Right cardiac atrium (tissue), 5 donors: ENCODE measurements at places on chromosomes 6 and 20. TPM values are rescaled to one million over a fixed set of nuclear protein-coding genes. Genes with fewer than 3 reads are reported as not detected.

CBLN4 gene
- not detected for total RNA-seq

ZFP57 gene
- 0.48 TPM for total RNA-seq

MAP3K4 gene
- total RNA-seq: 29.9 TPM

TRIM15 gene
- total RNA-seq: not detected

RSPH4A gene
- total RNA-seq: 0.72 TPM

LGSN gene
- total RNA-seq: not detected

GPSM3 gene
- total RNA-seq: 7.5 TPM

MCHR2 gene
- total RNA-seq: not detected

NSFL1C gene
- 60.2 TPM for total RNA-seq

DNA sequence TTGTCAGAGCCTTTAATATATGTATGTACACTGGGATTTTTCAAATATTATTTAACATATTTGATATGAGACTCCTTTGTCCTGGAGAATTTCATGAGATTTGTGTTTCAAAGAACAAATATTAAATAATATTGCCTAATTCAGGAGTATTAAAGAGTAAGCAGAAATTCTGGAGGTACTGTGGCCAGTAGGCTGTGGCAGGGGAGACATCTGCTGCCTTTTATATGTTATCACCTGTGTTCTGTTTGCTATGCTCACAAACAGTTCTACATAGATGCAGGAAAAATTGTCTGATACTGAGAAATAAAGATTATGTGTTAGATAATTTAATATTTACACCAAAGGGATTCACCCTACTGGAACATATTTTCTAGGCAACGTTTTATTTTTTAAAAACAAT, 395.4 kb upstream of the SLC35B3 start:
- DNase-seq: no peak

DNA sequence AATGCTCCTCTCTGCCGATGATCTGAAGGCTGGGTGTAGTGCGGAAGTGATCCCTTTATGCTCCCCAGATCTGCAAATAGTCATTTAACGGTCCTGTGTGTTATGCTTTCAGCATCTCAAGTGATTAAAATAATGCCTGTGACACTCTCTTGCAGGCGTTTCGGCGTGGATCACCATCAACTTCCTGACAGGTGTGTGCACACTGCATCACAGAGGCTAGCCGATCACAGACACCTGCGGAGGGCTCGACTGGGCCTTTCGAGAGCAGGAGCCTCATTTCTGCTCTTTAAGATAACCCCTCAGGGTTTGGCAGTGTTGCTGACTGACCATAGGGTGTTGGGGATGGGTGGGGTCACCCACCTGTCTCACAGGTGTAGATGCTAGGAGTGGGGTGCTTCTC, 20.0 kb downstream of the ENTPD6 start:
- DNase-seq: no peak

DNA sequence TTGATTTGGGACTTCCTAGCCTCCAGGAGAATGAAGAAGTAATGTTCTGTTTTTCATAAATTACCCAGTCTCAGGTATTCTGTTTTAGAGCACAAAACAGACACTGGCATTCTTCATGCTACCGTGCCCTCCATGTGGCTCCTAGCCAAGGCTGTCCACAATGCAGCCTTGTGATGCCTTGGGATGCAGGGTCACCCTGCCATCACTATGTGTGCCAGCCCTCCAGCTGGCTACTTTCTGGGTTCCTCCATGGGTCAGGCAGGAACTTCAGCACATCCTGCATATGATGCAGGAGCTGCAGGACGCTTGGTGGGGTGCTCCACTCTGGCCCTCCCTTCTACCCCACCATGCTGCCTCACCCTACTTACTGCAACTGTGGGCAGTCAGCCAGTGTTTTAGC, 38.0 kb upstream of the FAM50B start:
- no peak for DNase-seq

GRCh38 chr20:11080781-11081377, 407.1 kb upstream of the JAG1 start:
- no peak for DNase-seq

DNA sequence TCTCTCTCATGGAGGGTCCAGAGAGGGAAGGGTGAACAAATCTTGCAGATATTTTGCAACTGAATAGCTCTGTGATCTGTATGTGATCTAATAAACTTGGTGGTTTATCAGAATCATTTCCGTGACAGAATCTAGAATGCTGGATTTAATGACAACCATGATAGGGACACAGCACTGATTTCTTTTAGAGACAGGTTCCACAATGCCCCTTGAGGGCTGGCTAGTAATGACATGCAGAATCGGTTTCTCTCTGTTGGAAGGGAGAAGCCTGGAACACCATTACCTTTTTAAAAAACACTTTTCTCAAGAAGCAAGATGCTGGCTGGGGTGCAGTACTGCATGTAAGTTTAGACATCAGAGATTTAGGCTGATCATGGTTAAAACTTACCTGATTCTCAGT, 313.4 kb downstream of the CDH26 start:
- no peak for DNase-seq

GRCh38 chr6:169253337-169254238, at the start of gene THBS2:
Gene THBS2, minus strand, starts transcription at chr6:169253846. Its CDS starts 3,062 bp downstream, at chr6:169250784.
- DNase-seq: peak; percentile 77

GRCh38 chr20:39691151-39691862, 729.2 kb downstream of the DHX35 start:
- no peak for DNase-seq

DNA sequence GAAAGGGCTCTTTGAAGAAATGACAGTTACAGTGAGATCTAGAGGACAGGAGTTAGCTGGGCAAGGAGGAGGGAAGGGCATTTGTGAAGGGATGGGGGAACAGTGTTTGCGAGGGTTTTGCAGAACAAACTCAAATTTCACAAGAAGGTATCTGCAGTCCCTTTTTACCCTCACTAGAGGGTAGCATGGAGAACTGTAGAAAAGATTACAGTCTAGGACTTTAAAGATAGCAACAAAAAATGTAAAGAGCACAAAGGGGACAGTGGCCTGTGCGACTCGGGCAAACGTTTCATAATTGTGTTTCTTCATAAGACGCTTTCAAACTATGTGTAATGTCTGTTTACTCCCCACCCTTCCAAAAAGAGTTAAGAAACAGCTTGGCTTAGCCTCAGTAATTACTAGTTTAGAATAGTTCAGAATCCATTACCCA, 21.2 kb upstream of the ASXL1 start:
- DNase-seq: no peak

GRCh38 chr6:169166896-169167580, 86.6 kb downstream of the THBS2 start:
- no peak for DNase-seq

DNA sequence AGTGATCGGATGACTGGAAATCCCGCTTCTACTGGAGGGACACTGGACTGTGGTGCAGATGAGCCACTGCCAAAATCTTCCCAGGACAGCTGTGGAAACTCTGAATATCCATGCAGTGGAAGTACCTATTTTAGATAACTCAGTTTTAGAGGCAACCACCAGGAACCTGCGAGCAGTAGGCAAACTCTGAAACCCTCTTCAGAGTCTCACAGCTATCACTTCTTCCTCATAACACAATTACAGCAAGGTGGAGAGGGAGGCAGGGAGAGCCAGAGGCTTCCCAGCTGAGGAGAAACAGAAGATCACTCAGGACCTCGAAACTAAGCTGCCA, 322.8 kb upstream of the NT5E start:
- no peak for DNase-seq

DNA sequence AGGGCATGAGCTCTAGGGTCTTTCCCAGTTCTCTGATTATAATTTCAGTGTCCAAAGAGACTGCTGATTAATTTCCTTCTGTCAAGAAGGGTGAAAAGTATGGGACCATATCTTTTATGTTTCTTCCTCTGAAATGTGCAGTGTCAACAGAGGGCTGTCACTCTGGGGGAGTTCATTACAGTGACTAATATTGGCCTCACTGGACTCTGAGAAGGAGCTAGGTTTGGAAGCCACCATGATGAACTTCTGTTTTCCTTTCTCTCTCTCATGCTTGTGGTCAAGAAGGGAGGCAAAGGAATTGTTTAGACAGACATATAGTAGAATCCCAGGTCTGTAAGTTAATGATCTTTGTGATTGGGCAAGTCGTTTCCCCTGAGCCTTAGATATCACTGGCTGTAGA, 41.8 kb upstream of the BMP6 start:
- no peak for DNase-seq

- DNase-seq: no peak
Observed at GRCh38 chr20:1198751-1199150, 4.5 kb upstream of the C20orf202 start.

DNA sequence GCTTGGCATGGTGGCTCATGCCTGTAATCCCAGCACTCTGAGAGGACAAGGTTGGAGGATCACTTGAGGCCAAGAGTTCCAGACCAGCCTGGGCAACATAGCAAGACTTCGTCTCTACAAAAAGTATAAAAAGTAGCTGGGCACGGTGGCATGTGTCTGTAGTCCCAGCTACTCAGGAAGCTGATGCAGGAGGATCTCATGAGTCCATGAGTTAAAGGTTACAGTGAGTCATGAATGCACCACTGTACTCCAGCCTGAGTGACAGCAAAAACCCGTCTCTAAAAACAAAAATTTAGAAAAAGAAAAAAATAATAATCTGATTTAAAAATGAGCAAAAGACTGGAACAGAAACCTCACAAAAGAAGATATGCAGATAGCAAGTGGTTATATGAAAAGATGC, 279.7 kb downstream of the RNGTT start:
- no peak for DNase-seq

DNA sequence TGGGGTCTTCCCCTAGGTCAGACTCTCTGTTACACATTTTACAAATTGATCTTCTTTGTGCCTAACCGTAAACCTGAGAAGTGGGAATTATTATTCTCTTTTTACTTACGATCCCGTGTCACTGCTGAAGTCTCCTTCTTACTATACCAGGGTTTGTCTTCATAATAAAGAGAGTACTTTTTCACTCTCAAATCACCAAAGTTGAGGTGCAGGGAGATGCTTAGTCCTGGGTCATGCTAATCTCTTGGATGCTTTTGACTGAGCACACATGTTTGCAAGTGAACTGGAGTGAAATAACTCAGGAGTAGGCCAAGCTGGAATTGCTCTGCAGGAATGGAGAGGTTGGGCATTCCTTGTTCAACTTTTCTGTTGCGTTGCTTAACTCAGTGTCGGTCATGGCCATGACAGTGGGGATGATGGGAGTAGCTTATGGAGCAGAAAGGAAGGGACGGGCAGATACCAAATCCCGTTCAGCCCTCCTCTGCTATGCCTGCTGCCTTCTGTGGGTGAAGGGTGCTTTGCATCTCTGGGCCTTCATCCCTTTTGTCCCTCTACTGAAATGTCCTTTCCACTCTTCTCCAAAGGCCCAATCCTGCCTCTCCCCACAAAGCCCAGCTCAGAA, 15.2 kb upstream of the TAGAP start:
- no peak for DNase-seq

- no peak for DNase-seq
Observed at GRCh38 chr20:18728165-18728869, 85.3 kb upstream of the SCP2D1 start.

DNA sequence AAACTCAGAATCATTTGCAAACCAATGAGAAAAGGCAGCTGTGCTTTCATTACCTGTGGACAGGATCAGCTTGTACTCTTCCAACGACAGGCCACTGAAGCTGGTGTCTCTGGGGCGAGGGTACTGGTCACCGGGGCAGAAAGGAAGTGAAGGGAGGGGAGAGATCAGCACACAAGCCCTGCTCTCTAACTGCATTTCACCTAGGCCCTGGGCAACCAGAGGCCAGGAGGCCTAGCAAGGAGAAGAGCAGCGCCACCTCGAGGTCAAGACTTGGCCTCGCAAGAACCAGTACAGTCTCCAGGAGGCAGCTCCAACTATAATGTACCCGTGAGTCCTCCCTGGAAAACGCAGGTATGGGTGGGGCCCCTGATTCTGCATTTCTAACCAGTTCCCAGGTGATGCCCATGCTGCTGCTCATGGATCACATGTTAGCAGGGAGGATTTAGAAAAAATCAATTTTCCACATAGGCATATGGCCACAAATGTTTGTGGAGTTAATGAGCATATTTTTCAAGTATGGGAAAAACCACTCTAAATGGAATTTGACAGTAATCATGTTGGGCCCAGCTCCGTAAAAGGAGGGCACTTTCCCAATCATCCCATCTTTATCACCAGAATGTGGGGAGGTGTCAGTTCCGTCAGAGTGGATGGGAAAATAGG, 11.0 kb downstream of the UQCC2 start:
- DNase-seq: peak; percentile 84

- no peak for DNase-seq
Observed at GRCh38 chr20:11698124-11698523, 219.6 kb upstream of the BTBD3 start.

GRCh38 chr6:160132776-160133338, 11.2 kb downstream of the SLC22A1 start:
- DNase-seq: no peak

GRCh38 chr6:150345781-150346180, 23.0 kb upstream of the IYD start:
- DNase-seq: no peak

DNA sequence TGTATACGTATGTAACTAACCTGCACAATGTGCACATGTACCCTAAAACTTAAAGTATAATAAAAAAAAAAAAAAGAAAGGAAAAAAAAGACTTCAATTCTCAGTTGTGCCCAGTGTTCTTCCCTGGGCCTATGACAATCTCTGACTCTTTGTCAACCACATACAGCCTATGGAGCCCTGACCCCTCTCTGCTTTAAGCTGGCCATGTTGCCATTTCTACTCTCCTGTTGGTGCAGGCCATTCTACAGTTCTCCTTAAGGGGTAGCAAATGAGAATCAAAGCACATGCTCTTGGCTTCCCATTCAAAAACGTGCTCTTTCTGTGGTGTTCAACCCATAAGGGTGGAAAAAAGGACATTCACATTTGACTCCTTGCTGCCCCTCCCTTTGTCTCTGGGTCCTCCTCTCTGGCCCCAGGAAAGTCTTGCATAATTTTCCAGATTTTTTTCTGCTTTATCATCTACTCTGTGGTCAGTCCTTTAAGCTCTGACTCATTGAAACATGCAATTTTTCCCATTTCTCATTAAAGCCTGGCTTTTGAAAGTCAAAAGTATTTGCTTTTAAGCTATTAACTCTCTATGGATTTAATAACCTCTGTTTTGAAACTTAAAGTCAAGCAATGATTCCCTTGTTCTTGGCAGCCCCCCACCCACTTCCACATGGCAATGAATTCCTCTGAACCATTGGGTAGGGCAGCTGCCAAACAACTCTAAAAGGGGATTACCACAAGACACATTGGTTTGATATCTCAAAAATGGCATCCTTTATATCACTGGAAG, 208.6 kb upstream of the MCHR2 start:
- DNase-seq: no peak

DNA sequence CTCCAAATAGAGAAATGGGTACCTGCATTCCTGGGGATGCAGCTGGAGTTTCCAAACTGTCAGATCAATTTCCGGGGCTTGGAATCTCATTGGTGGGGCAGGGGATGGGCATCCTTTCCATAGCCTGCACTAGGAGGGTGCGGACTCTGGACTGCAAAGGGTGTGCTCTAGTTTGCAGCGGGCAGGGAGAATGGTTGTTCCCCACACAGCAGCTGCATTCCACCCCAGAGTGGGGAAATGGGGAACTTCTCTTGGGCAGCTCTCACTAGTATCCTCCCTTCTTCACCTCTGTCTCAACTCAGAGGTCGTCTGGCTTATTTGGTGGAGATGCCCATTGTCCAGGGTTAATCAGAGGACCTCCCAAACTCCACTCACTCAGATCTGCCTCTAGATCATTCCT, 34.5 kb upstream of the CDKN1A start:
- no peak for DNase-seq
